ENCODE measurements at places on chromosomes 7 and 10.

DNA sequence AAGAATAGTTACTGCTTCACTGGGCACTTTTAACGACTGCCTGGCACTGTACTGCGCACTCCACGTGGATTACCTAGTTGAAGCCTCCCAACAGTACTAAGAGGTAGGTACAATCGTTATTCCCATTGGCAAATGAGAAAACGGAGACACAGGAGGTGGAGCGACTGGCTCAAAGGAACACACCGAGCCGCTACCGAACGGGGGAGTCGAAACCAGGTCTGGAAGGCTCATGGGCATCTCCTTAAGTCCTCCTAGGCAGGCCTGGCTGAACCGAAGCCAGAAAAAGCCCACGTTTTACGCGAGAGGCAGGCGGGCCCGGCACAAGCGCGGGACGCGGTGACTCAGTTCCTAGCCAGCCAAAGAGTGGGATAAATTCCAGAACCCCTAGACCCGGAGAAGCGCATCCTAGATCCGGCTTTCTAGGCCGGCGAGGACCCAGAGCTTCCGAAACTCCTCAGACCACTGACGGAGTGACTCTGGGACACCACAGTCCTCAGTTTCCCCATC, 472 bp downstream of the PDAP1 start:
- DNase-seq = no peak

GRCh38 chr7:51236470-51237132, 80.0 kb downstream of the COBL start:
- no peak for DNase-seq

- no peak for DNase-seq
These were observed 150.4 kb downstream of the ACTR3B start for GRCh38 chr7:152909683-152910544.

GRCh38 chr7:29255199-29255878, 60.8 kb downstream of the CHN2 start:
- DNase-seq = no peak

DNA sequence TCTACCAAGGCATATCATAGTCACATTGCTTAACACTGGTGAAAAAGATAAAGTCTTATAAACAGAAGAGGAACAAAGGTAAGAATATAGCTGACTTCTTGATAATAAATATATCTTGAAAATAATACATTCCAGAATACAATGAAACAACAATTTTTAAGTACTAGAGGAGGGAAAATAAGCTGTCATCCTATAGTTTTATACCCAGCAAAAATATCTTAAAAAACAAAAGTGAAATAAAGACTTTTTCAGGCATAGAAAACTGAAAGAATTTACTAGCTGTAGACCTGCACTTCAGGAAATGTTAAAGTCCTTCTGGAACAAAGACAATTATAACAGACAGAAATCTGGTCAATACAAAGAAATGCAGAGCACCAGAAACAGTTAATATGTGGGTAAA, 21.4 kb upstream of the MACROH2A2 start:
- DNase-seq = no peak

- DNase-seq = no peak
These were observed 4.8 kb upstream of the HYCC1 start for GRCh38 chr7:23018750-23019149.

- DNase-seq = no peak
These were observed 129.4 kb downstream of the AKR1D1 start for GRCh38 chr7:138205614-138206150.

DNA sequence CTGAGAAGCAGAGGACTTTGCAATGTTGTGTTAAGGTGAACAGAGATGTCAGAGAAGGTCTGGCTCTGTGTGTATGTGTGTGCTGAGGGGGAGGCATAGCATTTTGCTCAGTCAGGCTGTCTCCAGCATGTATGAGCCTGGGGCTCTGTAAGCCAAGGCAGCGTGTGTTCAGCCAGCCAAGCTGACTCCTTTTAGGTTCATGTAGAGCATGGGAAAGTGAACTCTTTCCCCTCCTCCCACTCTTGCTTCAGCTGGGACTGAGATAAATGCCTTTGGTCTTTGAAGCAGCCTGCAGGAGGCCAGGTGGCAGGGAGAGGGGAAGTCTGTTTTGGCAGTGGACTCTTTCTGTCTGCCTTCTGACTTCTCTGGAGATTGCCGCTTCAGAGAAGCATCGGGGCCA, 3.8 kb downstream of the SFXN2 start:
- DNase-seq = no peak

DNA sequence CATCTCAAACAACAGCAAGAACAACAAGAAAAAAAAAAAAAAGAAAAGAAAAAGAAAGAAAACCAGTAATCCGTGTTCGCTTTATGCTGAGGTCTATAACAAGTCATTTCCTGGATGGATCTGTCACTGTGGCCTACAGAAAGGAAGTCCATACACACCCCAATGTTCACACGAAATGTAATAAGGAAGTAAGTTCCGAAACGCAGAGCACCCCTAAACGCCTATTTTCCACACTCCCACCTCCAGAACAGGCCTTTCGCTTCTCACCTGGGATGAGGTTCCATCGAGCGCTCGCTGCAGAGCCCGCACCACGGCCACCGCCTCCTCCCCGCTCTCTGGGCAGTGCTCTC, 735 bp downstream of the ZNF394 start:
- DNase-seq = no peak
